Activated CD4-positive, alpha-beta T cell treated with anti-CD3 and anti-CD28 coated beads for 24 hours (primary cell): ENCODE measurements at places on chromosomes 16 and 17.

DNA sequence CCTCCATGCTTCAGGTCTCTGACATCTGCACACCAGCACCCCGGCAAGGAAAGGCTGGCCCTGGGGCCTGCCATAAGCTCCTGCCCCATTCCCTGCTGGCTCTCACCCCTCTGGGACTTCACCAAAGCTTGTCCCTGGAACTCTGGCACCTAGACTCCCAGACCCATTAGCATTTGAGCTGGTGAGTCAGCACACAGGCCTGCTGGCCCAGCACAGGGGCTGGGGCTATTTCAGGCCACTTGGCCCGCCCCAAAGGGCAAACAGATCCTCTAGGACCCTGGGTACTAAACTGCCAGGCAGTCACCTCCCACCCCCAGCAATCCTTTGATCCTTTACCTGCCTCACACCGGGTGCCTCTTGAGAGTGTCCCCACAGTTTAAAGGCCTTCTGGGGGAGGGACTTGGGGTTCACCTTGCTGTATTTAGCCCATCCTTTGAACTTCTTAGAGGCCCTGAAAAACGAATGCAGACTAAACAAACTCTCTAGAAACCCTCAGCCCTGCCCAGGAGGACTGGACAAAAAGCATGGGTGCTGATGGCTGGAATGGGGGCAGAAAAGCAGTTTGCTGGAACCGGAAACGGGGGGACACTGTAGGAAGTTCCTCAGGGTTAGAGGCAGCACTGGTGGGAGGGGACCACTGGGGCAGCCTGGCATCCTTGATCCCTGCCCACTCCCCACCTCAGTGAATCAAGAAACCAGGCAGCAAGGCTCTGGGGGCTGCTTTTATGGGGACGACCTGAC is 3.2 kb upstream of the SAMD14 start:
- DNase-seq, result no peak

DNA sequence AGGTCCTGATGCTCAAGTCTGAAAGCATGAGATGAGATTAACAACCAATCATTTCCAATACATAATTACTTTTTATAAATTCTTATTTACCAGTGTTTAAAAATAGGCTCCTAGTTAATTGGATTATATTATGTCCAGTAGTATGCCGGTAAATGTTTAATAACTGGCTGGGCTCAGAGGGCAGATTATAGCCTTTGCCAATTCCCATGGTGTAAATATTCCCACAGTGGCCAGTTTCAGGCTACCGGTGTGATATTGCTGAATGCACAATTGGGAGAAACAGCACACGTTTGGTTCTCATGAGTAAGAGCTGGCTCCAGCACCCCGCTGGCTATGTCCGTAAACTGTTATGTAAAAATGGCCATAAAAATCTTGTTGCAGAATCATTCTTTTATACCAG is 167.6 kb downstream of the MRTFB start:
- DNase-seq, result no peak

GRCh38 chr16:79659344-79659743 is 58.8 kb upstream of the MAF start:
- no peak for DNase-seq

DNA sequence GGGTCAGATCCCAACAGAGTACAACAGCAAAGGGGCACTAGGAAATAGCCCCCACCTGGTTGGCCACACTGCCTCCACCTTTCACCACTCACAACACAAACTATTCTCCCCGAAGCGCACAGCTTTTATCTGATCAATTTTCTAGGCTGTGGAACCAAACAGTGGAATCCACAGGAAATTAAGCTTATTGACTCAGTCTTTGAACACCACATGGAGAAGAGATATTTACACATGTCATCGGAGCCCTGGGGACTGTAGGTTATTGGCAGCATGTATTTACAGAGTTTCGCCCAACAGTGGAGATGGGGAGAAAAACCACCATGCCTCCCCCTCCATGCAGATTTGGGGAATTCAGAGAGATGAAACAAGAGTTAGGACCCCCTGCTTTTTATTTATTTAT is 154.8 kb downstream of the XYLT1 start:
- no peak for DNase-seq

DNA sequence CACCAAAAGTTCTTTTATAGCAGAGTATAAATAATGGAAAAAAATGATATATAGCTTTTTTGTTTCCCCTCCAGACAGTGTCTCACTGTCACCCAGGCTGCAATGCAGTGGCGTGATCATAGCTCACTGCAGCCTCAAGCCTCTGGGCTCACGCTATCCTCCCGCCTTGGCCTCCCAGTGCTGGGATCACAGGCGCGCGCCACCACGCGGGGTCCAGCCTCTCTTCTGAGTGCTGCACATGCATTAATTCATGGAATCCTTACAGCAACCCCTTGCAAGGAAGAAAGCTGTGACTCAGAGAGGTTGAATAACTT is 18.0 kb upstream of the ZNF629 start:
- no peak for DNase-seq

DNA sequence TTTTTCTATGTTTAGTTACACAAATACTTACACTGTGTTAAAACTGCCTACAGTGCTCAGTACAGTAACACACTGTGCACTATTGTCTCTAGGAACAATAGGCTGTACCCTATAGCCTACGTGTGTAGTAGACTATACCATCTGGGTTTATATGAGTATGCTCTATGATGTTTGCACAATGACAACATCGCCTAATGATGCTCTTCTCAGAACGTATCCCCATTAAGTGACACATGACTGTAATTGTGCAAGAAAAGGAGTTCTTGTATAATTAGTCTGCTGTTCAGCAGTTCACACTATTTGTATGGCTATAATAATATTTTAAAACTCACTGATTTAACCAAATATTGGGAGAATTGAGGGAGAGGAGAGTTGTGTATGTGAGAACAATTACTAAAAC is 173.7 kb downstream of the TRIM37 start:
- no peak for DNase-seq

DNA sequence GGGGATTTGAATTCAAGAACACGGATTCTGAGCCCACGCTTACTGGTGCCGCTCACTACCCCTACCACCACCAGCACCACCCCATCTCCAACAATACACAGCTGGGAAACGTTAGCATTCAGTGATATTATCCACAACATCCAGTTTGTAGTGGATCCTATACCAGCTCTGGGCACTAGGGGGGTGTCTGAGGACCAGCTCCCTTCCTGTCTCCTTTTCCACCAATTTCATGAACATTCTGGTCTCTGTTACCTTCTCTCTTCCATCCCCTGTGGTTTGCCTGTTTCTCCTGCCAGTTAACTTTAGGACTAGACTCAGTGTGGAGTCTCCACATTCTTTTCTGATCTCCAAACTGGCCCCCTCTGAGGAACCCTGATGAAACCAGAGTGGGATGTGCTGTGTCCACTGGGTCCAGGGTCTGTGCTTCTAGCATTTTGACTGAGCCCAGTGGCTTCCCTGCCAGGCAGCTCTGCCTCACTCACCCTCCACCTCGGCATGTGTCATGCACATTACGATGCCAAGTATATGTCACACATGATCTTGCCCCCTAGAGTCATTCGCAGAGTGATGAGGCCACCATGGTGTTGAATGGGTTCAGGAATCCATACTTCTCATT is 187.0 kb upstream of the CDH13 start:
- no peak for DNase-seq

GRCh38 chr16:51148678-51149228 is 2.3 kb downstream of the SALL1 start:
- DNase-seq, result no peak

DNA sequence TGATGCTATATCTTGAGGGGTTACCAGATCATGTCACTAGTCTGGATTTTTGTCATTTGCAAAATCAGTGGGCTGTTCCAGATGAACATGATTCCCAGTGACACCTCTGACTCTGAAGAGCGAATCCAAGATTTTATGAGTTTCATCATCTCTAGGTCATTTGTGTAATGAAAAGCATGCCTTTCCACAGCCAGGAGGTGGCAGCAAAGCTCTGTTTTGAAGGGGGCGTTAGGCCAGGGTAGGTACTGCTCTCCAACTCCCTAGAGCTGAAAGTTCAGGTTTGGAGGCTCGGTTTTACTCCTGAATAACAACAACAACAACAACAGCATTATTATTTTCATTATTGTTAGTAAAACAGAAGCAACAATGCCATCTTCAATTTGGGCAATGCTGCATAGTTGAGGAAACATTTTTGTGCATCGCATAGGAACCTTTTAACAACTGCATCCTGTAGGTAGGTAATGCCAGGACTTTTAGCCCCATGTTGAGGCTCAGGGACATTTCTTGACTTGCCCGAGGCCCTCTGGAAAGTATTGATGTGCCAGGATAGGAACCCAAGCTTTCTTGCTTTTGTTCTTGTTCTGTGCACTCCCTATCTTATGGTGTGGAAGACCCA is 77.0 kb downstream of the MYH13 start:
- DNase-seq, result no peak

DNA sequence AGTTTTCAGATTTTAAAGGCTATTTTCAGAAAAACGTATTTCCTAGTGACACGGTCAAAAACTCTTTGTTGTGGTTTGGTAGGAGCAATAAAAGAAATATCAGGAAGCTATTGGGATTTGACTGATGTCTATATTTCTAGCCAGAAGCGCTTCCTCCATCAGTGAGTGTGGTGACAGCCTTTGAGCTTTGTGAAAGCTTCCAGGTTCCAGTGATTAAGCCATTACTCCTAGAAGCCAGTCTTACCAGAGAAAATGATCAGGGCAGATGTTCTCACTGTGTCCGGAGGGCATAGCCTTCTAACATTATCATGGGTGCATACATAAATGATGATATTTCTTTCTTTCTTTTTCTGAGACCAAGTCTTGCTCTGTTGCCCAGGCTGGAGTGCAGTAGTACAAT is 39.6 kb downstream of the MAP2K6 start:
- DNase-seq, result no peak

DNA sequence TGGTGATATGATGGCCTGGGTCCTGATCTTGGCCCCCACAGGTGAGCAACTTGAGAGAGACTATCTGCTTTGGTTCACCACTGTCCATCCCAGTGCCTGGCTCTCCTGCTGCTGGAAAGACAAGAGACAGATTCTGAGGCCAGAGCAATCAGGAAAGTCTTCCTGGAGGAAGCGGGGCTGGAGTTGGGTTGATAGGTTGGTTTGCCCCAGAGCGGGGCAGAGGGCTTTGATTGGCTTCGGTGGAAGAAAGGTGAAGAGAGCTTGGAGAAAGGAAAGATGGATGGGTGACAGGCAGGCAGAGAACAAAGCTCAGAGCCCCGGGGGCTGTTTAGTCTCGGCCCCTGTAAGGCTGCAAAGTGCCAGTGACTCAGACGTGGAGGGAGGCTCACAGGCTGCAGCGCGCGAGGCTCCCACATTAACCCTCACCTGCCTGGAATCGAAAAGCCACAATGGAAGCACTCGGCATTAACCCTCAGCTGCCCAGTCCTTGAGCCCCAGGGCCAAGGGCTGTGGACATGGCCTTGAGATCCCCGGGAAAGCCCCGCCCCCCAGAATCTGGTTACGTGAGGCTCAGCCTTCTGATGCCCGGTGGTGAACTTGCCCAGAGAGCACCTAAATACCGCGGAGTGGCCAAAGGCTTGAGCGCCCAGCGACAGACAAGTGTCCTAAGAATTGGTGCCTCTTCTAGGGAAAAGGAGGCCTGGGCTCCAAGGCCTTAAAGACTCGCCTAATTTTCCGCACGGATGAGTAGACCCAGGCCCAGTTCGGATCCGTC is 996 bp upstream of the CPNE2 start:
- no peak for DNase-seq

DNA sequence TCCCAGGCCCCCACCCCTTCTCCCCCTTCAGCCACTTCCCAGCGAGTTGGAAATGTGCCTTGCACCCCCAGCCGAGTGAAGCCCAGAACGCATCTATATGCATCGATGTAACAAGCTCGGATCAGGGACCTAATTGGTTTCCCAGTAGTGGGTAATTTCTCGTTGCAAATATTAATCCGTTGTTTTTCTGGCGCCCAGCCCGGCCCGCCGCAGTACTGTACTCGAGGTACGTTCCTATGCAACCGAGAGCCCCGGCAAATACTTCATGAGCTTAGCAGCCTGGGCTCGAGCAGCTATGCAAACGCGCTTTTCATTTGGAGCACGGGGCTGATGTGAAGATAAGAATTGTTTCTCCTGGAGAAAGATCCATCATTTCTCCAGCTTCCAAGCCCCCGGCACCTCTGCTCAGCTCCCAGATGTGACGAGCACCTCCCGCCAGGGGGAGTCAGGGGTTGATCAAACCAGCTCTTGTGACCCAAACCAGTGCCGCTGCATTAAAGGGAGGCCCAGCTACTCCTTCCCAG is 229.8 kb downstream of the KATNIP start:
- no peak for DNase-seq

DNA sequence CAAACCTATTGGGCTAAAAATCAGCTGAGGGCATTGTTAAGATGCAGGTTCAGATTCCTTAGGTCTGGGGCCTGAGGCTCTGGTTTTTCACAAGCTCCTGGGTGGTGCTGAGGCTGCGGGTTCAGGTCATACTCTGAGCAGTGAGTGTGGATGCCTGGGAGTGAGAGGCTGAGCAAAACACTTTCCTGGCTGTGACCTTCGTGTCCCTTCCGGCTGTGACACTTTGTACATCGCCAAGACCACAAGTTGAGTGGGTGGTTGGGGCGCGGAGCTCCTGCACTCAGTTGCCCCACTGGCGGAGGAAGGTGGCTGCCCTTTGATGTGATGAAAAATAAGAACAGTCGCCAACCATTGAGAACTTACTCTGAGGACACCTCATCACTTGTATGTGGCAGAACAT is 24.8 kb downstream of the CCR7 start:
- no peak for DNase-seq

- no peak for DNase-seq
These were observed 580.8 kb upstream of the EEF2KMT start for GRCh38 chr16:5678371-5678770.

DNA sequence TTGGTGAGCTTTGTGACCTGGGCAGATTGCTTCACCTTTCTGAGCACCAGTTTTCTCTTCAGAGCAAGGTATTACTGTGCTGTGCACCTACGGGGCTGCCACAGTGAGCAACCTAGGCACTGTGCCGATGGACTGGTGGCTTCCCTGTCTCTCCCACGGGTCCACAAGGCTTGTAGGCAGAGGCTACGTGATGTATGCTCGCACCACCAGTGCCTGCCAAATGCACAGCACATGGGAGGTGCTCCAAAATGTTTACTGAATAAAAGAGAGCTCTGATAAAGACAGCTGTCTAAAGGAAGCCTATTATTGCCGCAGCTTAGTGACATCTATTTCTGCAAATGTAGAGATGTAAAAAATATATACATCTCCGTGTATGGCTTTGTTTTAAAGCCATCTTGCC is 139.2 kb downstream of the CDK5R1 start:
- DNase-seq, result no peak
